GM12878 (cell line): ENCODE measurements at places on chromosomes 4 and X.

DNA sequence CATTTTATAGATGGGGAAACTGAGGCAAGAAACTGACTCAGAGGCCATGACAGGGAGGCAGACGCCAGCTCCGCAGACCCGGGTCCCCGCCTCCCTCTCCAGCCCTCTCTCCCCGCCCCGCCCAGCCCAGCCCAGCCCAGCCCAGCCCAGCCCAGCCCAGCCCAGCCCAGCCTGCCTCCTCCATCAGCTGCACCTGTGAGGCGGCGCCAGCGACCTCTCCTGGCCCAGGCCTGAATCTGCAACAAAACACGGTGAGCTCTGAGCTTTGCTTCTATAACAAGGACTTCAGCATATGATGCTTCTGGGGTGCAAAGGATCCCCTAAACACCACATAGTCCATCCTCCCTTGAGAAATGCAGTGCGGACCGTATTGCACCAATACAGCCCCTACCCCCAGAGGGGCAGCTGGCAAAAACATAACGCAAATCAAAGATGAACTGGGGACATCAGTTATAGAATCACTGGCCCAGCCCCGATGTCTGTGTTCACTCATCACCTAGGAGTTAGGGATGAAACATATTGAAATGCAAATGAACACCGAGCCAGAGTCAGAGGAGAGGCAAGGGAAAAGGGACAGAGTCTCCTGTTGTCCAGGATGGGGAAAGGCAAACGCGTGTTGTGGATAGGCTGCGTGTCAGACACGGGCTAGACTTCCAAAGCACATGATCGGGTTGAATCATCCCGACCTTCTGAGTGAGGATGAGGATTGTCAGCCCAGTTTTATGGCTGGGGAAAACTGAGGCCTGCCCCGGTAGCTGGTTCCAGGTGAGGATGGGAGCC, 216.1 kb upstream of the PSAPL1 start:
- DNase-seq, result no peak

GRCh38 chrX:107775000-107775733, 420 bp downstream of the TSC22D3 start:
- no peak for DNase-seq

DNA sequence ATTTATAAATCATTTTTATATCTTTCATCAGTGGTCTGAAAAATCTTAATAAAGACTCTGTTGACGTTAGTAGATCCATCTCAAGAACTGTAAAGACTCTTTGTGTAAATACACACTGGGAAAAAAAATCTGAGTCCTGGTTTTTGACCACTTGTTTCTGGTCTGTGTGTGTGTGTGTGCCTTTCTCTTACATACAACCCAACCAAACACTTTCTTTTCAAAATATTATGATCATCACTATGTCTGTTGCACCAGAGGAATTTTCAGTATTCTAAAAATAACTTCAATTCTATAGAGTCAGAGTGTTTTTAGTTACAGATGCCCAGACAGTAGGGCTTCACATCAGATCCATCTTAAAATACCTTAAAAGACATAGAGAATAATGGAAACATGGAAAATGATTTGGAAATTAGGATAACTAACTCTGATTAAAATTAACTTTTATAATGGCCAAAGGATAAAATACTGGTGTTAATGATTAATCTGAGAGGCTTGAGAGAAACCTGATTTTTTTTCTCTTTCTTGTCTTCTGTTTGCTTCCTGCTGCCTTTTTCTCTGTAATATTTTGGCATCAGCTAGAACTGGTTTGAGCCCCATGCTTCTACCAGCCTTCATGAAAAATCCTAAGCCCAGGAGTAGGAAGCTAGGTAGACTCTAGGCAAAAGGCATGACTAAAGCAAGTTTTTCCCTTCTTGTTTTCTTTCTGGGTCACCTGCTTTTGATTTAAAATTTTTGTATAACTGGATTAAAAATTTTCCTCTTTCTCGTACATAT, 99.7 kb downstream of the ATXN3L start:
- no peak for DNase-seq

GRCh38 chr4:180189666-180190065, 2053.5 kb upstream of the TENM3 start:
- peak; percentile 12 for DNase-seq

GRCh38 chrX:129996120-129996519, 13.7 kb downstream of the BCORL1 start:
- no peak for DNase-seq

DNA sequence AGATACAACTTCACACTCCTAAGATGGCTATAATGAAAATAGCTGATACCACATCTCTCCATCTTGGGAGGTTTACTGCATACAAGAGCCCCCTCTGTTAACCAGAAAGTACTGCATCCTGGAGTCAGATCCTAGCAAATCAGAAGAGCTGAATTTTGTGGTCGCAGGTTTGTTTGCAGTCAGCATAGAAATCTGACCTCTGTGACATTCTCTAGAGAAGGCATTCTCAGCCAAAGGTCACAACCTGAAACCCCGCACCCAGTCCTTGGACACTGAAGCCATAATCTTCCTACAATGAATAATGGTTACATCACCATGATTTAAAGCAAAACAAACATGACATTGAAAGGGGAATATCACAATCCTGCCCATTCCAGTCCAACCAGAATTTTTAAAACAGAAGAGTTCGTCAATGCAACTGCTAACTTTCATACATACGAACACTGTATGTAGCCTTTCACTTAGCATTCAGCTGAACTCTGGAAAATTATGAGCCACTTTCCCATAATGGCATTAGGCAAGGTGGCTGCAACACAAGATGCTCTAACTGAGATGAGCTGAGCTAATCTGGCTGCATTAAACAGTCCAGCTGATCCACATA, 17.6 kb downstream of the HS6ST2 start:
- no peak for DNase-seq

DNA sequence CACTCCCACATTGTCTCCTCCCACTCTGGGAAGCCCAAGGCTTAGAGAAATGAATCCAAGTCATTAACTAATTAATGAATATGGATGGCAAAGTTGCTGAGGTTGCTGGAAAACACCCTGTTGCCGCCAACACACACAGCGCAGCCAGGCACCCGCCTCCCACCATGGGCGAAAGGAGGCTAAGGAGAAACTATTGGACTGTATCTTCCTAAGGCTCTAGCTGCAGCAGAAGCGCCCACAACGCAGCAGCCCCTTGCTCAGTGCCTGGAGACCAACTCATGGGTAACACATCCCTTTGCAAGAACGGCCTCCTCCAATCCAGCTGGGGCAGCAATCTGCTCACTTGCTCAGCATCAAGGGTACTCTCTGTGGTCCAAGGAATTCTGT, 34.2 kb downstream of the TSC22D3 start:
- DNase-seq, result no peak

DNA sequence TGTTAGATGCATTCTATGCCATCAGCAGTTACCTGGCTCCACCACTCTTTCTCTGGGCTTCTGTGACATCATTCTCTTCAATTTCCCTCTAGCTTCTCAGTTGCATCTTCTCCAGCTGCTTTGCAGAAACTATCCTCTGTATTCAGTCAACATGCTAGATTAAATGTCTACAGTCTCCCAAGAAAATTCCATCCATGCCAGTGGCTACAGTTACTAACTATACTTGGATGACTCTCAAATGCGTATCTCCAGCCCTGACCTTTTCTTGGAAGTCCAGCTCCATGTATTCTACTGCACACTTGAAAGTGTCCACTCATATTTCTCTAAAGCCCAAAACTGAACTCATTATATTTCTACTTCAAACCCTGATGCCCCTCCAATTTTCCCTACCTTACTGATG, 232.3 kb upstream of the TENM3 start:
- DNase-seq, result no peak

- DNase-seq, result no peak
Measured at GRCh38 chr4:102116121-102116520, 229.2 kb downstream of the SLC39A8 start.

DNA sequence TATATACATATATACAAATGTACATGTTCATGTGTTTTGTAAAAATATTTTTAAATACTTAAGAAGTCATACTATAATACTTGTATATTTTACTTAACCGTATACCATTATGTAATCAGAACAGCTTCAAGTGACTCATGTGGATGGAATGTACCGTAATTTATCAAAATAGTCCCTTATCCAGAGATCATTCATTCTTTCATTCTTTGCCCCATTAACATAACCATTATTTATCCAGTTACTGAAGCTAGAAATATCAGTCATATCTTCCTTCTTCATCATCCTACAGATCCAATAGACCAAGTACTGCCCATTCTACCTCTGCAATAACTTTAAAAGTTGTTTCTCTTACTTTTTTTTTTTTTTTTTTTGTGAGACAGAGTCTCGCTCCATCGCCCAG, 164.2 kb downstream of the MAB21L2 start:
- no peak for DNase-seq

DNA sequence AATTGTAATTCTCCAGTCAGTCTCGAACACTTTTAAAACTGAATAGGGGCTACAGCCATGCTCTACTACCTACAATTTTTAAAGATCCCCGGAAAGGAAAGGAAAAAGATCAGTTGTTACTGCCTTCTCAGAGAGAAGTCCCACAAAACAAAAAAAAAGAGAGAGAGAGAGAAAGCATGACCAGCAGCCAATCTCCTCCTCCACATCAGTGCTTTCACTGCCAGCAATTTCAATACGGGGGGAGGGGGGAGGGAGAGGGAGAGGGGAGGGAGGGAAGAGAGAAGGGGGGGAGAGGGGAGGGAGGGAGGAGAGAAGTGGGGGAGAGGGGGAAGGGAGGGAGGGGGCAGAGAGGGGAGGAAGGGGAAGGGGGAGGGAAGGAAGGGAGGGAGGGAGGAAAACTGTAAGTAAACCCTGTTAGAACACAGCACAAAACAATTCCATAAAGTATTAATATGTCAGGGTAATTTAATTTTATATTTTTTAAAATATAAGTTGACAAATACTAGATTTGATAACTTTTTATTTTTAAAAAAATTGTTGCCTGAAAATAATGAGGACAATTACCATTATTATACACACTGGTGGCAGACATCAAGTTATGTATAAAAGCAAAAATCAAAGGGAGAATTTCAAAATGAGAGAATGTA, 108.0 kb downstream of the LRBA start:
- DNase-seq, result no peak

DNA sequence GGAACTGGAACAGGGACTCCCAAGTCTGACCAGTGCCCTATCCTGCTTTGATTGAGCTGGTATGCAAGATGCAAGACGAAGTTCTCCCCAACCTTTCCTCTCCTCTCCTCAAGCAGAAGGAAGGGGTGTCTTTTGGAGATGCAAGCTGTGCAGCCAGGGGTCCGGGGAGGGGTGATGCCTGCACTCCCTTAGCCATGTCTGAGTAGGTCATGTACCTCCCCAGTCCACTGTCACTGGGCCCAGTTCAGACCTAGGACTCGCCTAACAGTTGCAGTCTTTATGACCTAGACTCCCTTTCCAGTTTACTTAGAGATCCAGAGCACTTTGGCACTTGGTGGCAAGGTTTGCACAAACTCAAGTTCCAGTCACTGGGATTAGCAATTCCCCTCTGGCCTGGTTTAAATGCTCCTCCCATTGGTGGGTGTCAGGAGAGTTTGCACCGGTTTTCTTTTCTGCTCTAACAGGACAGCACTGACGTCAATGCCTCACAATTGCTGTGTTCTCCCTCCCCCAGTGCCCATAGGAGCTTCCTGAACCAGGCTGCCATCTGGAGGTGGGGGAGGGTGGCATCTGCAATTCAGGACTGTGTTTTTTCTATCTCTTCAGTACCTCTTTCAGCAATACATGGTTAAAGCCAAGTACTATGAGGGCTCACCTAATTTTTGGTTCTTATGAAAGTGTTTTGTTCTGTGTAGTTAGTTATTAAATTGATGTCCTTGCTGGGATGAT, 782.2 kb downstream of the ARAP2 start:
- no peak for DNase-seq

DNA sequence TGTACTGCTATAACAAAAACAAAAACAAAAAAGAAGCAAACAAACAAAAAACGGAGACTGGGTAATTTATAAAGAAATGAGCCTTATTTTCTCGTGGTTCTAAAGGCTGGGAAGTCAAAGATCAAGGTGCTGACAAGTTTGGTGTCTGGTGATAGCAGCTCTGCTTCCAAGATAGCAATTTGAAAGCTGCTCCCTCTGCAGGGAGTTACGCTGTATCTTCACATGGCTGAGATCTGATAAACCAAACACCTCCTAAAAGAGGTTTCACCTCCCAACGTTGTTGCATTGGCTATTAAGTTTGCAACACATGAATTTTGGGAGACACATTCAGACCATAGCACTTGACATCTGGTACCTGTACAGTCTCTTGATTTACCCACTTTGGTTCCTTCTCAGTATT, 854.2 kb downstream of the CENPC start:
- DNase-seq, result no peak

DNA sequence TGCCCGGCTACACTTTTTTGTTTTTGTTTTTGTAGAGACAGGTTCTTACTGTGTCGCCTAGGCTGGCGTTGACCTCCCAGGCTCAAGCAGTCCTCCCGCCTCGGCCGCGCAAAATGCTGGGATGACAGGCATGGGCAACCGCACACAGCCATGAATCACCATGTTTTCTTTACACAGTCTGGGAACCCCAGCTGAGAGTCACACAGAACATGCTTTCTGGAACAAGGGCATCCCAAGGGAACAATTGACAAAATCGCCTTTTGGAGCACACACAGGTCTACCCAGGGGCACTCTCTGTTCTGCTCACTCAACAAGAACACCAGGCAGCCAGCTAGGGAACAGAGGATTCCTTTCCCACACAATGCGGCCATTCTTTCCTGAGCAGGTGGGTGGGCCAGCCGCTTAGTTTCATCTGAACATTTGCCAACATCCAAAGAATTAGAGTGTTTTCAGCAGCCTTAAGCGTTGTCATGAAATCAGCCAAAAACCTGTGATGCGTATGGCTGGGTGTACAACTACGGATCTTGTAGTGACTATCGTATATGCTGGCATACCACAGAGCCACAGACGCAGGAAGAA, 15.7 kb downstream of the PRKX start:
- DNase-seq, result no peak

DNA sequence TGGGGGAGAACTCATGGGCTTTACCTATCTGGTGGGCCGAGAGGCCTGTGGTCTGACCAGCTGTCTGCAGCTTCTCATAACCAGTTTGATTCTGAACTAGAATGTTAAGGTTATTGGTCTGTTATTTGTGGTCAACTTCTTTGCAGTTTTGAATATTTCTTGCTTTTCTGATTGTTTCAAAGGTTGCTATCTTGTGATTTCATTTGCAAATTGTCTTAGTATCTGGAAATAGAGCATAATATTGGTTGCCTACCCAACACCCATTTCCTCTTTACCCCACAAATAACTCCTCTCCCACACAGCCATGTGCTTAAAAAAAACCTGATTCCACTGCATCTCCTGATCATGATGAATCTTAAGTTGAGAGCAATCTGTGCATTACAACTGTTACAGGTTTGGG, 39.1 kb upstream of the BMP2K start:
- DNase-seq, result peak; percentile 26
